Stimulated activated CD8-positive, alpha-beta memory T cell treated with anti-CD3 and anti-CD28 coated beads, Interleukin-7, amount 100 ng/mL, for 1 hour (primary cell): ENCODE measurements at places on chromosomes 6 and 20.

DNA sequence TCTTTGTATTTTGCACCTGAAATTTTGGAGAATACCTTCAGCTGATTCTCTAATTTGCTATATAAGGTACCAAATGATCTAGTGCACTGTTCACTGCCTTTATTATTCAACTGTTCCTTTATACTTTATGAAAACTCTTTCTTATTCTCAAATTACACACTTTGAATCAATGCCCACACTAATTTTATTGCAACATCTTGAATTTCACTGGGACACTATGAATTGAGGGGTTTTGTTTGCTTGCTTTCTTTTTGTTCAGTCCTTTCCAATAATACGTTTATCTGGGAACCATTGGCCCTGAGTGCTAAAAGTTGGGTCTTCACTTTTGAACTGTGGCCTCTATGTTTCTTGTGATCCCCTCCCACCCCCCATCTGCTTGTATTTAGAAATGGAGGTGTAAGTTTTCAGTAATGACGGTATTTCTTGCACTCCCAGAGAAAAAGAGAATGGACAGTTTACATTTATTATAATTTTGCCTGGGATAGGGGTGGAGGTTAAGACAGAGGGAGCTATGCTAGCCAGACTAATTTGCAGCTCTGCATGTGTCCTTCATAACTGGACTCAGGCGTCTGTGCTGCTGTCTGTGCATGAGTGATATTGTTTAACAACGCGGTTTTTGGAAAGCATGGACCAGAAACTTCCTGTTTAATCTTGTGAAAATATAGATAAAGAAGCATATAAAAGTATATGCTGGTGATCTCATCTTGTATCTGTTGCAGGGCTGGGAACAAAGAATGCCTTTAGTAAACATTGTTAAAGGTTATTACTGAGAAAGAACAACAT is 98.1 kb downstream of the DNAH8 start:
- DNase-seq: no peak

GRCh38 chr6:140040396-140040795 is 665.9 kb upstream of the CITED2 start:
- no peak for DNase-seq

DNA sequence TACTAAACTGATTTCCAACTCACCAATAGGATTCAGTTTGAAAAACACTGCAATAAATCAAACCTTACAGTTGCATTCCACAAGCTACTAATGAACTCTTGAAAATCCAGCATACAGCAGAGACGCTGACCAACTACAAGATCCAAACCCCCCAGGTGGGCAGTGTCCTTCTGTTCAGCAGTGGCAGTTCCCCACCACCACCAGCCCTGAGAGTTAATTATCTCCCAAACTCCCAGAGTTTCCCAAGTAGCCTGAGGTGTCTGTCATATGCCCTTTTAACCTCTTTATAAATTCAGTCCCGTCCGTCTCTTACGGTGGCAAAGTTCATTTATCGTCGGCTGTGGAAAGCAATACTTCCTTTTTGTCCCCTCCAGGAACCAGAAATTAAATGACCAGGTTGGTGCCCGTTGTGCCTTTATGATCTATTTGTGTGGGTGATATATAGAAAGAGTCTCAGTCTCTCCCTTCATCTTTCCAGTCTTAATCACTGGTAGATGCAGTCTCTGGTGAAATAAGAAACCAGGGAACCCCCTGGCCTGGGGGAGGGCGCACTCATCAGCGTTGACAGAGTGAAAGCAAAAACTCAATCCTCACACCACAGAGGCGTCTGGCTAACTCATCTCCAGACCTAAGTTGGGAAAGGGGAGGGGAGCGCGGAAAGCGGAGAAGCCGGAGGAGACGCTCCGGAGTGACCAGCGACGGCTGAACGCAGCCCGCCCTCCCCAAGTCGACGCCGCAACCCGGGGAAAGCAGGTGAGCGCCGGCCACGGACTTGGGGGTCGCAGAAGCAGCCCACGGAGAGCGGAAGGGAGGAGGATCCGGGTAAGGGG is 717 bp downstream of the MRPL14 start:
- DNase-seq: peak; percentile 23

GRCh38 chr6:74741646-74742045 is 464.2 kb downstream of the COL12A1 start:
- no peak for DNase-seq

GRCh38 chr6:51349857-51350256 is 531.2 kb downstream of the TFAP2B start:
- no peak for DNase-seq

GRCh38 chr6:43878823-43879495 is 108.9 kb downstream of the VEGFA start:
- DNase-seq: no peak

DNA sequence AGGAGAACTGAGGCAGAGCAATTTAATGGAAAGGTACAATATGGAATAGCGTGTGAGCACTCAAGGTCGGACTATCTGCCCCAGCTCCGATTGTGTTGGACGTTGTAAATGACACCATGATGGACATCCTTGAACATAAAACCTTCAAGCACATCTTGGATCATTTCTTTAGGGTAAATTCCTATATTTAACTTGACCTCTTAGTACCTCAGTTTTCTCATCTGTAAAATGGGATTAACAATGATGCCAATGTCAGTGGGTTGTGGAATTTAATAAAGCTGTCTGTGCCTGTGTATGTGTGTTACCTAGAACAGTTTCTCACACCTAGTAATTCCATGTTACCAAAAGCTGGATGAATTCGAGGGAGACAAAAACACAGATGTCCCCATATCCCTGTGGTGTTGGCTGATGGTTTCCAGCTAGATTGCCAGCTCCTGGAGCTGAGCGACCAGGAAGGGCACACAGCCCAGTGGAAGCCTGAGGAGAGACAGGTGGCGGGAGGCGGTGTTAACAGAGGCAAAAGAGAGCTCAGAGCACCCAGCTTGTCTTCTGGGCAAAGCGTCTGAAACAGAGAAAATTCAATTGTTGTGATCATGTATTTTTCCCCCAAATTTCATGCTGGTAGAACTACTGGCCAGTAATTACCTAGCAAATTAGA is 32.6 kb downstream of the MDFI start:
- DNase-seq: no peak

DNA sequence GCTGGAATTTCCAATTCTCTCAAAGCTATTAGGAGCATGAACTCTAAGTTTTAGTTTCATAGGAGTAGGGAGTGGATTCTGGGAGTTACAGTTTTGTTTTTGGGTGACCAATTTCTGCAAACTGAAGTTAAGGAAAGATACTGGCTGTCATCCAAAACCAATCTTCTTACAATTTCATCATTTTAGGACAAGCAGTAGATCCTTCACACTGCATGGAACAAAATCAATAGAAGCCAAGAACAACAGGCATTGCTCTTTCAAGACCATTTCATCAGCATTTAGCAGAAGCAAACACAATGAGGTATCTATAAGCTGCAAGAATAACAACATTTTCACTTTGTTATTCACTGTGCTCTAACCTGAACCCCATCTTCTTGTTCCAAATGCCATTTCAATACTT is 173.0 kb downstream of the GMDS start:
- DNase-seq: no peak

- DNase-seq: no peak
These were observed 10.8 kb downstream of the BPIFB2 start for GRCh38 chr20:33018169-33018931.

DNA sequence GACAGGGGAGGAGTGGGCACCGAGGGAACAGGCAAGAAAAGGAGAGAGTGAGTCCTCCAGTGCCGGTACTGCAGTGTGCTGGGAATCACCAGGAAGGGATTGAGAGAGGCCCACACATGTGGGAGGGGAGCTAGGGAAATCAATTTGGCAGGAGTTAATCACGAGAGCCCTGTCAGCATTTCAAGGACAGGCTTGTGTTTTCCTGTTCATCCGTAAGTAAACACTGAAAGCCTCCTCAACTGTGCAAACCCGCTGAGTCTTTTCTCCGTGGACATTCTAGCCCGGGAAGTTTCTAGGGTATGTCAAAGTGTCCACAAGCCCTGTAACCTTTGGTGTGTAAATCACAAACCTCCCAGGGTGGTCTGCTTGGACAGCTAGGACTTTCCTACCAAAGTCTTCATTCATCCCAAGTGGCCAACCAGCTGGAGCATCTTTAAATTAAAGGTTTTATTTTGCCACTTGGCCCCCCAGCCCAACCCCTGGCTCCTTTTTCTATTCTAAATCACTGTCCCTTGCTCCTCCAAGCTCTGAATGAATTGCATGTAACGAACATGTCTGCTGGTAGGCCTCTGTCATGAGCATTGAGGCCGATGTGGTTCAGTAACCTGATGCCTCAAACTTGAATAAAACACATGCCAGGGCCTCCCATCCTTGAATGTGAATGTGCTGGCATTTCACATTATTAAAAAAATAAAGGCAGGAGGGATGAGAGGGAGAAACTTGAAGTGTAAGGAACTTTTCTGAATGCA is 149.1 kb downstream of the ZNF217 start:
- DNase-seq: no peak

- DNase-seq: no peak
These were observed 428.8 kb upstream of the ARID1B start for GRCh38 chr6:156348424-156348823.

DNA sequence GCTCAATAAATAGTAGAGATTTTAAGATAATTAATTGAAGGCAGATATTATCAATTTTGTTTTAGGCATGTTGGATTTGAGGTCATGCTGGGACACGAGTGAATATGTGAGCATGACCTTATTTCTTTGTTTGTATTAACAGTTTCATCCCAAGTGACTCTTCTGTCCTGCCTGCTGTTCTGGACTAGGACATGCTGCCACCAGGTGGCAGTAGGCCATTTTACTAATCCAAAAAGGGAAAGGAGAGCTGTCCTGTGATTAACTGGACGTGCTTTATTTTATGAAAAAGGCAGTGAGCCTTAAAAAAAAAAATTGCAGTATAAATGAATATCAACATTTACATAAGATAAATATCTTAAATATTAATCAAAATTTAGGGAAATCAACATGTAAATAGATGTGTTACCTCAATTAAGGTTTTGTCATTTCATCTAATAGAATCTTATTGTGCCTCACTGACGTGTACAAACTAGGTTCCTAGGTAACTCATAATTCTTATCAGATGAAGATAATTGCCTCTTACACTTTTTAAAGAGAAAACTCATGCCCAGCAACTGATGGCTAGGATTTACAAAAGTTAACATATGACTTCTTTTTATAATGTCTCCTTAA is 49.8 kb downstream of the FRK start:
- DNase-seq: peak; percentile 0

DNA sequence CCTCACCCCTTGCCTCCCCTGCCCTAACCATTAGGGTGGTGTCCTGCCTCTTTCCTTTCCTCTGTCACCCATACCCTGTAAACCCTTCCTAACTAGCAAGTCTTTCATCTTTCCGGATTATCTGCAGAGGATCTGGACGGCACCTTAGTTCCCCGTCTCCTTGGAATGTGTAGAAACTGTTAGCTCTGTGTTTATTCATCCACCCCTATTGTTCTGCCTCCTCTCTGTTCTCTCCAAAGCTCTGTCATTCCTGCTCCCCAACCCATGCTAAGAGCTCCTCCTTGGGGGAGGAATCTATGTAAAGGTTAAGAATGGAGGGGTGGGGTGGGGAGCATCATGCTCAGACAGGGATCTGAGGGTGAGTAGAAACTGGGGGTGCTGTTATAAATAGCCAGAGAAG is 39.4 kb upstream of the KCNK5 start:
- no peak for DNase-seq

- DNase-seq: no peak
These were observed 957 bp upstream of the VEGFA start for GRCh38 chr6:43768983-43769525.

DNA sequence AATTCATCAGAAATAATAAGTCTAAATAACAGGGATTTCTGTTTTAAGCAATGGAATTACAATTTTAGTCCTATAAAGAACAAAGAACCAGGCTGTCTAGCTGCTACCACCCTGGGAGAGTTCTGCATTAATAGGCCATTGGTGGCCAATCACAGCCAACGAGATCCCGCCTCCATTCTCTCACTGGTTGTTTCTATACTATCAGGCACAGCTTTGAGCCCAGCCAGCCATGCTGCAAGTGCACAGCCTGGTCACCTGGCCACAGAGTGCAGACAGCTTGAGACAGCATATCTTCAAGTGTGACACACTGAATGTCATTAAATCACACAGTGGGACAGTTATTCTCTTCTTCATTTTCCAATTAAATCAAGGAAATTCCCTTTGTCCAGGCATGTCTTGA is 16.1 kb upstream of the RAB22A start:
- DNase-seq: no peak

DNA sequence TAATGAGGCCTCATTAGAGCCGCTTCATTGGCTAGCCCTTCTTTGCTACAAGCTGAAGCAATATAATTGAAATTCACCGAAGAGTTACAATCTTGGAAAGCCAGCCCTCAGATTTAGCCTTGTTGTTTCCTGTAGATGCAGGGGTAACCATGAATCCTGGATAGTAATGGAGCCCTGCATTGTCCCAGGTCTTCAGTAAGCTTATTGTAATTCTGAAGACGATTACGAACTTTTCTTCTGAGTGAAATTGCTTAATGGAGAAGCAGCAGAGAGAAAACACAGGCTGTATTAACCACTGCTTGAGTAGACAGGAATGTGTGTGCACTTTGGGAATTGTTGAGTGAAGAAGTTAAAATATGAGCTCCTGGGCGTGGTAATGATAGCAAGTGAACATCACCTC is 26.3 kb upstream of the NAA20 start:
- DNase-seq: no peak

DNA sequence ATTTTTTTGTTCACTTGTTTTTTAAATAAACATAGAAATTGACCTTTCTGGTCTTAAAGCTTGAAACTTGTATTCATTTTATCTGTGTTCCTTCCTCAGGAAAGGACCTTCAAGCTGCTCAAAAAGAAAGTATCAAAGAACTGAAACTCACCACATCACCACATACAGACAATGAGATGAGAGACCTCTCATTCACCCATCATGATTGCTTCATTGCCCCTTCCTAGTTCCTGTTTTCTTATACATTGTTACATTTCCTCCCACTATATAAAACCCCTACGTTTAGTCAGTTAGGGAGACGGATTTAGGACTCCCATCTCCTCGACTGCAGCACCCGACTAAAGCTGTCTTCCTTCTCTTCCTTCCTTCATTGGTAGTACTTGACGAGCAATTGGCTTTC is 180.5 kb upstream of the OPRM1 start:
- DNase-seq: no peak

- DNase-seq: no peak
These were observed 19.0 kb upstream of the STX11 start for GRCh38 chr6:144131248-144131709.
